Activated CD8-positive, alpha-beta memory T cell treated with anti-CD3 and anti-CD28 coated beads, Interleukin-2, amount 10 ng/mL, durations not matched to agents 7 days and 5 days (primary cell): ENCODE measurements at places on chromosomes 12 and 14. TPM values are rescaled to one million over a fixed set of nuclear protein-coding genes. Genes with fewer than 3 reads are reported as not detected.
A peak's percentile ranks its signal among the peaks of the same experiment; 100 is the strongest.

GRCh38 chr12:111408686-111409402, 3.1 kb downstream of the SH2B3 start:
- peaks cover 74% of the 10 kb centered on the region for H3K4me1 ChIP-seq
- peaks cover 8% of the 10 kb centered on the region for H3K27me3 ChIP-seq
- peak overlapping the region; percentile 88 for H3K4me3 ChIP-seq
- DNase-seq = no peak

DNA sequence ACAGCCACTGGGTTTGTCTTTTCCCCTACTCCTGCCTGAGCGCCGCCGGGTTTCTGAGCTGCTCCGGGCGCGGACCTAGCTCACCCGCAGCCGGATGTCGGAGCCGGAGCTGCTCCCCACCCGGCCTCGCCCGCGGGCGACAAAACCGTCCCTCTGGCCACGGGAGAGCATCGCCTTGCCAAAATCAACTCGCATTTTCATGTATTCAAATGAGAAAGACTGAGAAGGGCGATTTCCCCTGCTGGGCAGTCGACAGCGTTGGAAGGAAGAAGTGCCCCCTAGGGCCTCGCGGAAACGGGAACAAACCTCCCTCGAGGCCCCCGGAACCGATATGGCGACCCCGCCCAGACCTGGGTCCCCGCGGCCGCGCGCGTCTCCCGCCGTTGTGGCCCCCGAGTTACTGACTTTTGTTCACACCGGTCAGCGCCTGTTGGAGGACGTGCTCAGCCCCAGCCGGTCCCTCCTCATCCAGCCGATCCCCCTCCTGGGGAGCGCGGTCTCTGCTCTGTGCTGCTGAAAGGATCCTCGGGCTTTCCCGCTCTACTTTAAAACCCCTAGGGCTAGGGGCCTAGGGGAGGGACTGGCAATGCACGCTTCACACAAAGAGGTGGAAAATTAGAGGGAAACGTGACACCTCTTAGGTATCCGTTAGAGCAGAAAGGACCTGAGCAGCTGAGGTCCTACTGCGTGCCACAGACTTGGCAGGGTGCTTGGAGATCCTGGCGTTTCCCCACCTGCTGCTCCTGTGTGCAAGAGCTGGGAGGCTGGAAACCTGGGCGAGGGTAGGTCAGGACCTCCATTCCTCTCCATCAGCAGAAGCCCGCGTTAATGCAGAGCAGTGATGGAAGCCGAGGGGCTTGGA, 4.3 kb downstream of the TTC6 start:
- H3K27me3 ChIP-seq = peaks cover 75% of the 10 kb centered on the region
- H3K4me1 ChIP-seq = peaks cover 8% of the 10 kb centered on the region
- no peak overlapping the region for H3K4me3 ChIP-seq
- no peak for DNase-seq
- H3K36me3 ChIP-seq = peaks cover 5% of the 10 kb centered on the region
- no peak overlapping the region for H3K27ac ChIP-seq

GRCh38 chr12:3335078-3335487, 155.9 kb upstream of the PRMT8 start:
- no peak overlapping the region for H3K4me3 ChIP-seq
- no peaks in the 10 kb centered on the region for H3K4me1 ChIP-seq
- no peak for DNase-seq

GRCh38 chr14:67232066-67232465, 9.2 kb upstream of the PALS1 start:
- no peak overlapping the region for H3K27ac ChIP-seq
- peaks cover 2% of the 10 kb centered on the region for H3K27me3 ChIP-seq
- H3K4me1 ChIP-seq = peaks cover 5% of the 10 kb centered on the region
- no peak for DNase-seq
- H3K4me3 ChIP-seq = no peak overlapping the region

DNA sequence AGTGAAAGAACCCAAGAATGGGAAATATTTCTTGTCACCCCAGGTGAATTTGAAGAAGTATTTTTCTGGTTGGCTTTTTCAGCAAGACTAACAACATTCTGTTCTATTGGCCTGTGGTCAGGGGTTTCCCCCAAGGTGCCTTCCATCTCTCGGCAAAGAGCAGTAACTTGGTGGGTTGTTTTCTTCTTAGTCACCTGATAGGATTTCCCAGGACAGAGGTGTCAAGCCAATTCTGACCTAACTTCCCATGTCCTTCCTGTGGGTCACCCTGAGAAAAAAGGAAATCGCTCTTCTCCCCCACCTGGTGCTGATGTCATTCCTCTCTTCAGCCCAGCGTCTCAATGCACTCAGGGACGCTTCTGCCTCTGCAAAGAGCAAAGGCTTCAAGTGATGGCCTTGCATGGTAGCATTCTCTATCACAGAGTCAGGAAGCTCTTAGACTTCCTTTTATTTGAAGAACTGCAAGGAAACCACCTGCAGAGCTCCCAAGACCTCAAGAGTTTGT, 16.1 kb upstream of the IFNG start:
- DNase-seq = peak; percentile 87
- H3K27me3 ChIP-seq = no peaks in the 10 kb centered on the region
- peak overlapping the region; percentile 86 for H3K27ac ChIP-seq

DNA sequence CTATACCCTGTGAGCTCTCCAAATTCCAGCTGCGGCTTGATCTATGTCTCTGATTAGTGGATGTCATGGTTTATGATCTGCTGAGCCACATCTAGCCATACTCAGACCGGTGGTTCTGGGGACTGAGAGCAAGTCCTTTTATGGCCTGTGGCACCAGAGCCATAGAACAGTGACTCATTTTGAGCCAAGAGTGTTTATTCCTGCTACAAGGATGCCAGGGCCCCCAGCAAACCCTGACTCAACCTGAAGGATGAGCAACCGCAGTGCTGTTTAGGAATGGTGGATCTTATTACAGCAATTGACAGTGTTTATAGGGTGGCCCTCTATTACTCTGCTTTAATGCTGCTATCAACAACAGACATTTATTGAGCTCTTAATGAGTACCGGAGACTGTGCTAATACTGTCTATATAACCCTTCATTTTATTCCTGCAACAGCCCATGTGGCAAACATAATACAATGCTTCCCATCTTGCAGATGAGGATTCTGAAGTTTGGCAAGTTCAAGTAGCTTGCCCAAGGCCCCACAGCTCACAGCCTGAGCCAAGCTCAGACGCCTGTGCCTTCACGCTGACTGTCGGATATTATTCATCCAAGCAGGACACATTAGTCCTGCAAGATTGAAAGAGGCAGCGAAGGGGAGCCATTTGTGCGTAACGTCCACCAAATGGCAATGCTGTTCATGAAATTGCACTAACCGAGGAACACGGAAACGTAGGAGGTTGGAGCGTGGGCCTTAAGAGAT, 273.6 kb upstream of the PWP1 start:
- no peaks in the 10 kb centered on the region for H3K36me3 ChIP-seq
- H3K4me1 ChIP-seq = no peaks in the 10 kb centered on the region
- no peak for DNase-seq
- H3K4me3 ChIP-seq = no peak overlapping the region
- H3K27me3 ChIP-seq = no peaks in the 10 kb centered on the region

DNA sequence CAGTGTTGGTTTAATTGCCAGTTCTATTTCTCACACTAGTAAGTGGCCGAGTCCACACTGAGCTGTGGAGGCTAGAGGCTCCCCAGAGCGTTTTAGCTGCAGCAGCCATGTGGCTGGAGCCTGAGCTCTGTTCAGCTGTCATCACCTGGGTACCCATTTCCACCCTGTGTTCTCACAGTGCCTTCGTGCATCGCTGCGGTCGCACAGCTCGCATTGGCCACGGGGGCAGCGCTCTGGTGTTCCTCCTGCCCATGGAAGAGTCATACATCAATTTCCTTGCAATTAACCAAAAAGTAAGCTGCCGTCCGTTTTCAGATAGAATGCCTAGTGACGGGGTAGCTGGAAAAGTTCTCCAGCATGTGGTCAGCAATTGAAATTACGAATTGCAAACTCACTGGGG, 15.7 kb downstream of the DDX55 start:
- H3K4me3 ChIP-seq = no peak overlapping the region
- no peak for DNase-seq
- no peaks in the 10 kb centered on the region for H3K27me3 ChIP-seq
- peaks cover 61% of the 10 kb centered on the region for H3K36me3 ChIP-seq
- no peak overlapping the region for H3K27ac ChIP-seq
- H3K4me1 ChIP-seq = peaks cover 3% of the 10 kb centered on the region

DNA sequence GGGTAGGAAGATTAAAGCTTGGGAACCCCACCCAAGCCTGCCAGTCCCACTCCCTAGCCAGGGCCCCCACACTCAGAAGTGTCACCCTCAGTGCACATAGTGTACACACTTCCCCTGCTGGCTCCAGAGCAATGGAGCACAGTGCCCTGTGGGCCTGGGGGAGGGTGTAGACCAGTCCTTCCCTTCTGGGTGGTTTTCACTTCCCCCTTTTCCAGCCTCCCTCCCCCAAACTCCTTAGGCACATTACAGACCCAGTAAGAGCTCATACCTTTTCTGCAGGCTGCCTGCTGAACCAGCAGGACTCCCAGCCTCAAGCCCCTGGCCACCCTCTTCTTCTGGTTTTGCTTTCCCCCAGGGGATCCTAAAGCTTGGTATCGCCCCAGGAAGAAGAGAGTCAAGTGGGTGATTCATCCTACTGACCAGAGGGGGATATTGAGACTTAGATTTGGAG, at the start of gene ZNF385A:
Gene ZNF385A, minus strand, starts transcription at position 143 of the 451 bp plus-strand sequence. CDS start 219 bp downstream, outside the sequence.
- peaks cover 5% of the 10 kb centered on the region for H3K4me1 ChIP-seq
- no peaks in the 10 kb centered on the region for H3K27me3 ChIP-seq
- H3K4me3 ChIP-seq = no peak within 1 kb of the TSS
- no peak within 1 kb of the TSS for H3K27ac ChIP-seq
- H3K36me3 ChIP-seq = no peaks in the 10 kb centered on the region

DNA sequence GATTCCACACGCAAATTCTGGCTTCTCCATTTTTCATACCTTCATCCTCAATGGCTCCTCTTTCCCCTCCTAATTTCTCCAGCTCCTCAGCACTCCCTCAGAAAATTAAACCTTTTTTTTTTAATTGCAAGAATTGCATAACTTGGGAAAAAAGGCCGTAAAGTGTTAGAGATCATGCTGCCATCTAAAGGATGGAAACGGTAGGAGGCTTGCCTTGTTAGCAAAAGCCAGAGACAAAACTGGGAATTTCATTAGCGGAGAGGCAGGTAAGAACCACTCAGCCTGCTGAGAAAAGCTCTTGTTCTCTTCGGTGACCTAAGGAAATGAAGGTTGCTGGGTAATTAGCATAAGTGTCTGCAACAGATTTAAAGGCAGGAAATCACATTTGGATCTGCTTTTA, 204.3 kb downstream of the AEBP2 start:
- no peak overlapping the region for H3K27ac ChIP-seq
- no peak for DNase-seq
- no peak overlapping the region for H3K4me3 ChIP-seq
- H3K27me3 ChIP-seq = no peaks in the 10 kb centered on the region
- H3K36me3 ChIP-seq = peaks cover 4% of the 10 kb centered on the region
- H3K4me1 ChIP-seq = no peaks in the 10 kb centered on the region

- H3K27ac ChIP-seq = no peak overlapping the region
- no peaks in the 10 kb centered on the region for H3K36me3 ChIP-seq
- no peaks in the 10 kb centered on the region for H3K27me3 ChIP-seq
Observed at GRCh38 chr14:80618751-80619329, 322.7 kb downstream of the CEP128 start.

DNA sequence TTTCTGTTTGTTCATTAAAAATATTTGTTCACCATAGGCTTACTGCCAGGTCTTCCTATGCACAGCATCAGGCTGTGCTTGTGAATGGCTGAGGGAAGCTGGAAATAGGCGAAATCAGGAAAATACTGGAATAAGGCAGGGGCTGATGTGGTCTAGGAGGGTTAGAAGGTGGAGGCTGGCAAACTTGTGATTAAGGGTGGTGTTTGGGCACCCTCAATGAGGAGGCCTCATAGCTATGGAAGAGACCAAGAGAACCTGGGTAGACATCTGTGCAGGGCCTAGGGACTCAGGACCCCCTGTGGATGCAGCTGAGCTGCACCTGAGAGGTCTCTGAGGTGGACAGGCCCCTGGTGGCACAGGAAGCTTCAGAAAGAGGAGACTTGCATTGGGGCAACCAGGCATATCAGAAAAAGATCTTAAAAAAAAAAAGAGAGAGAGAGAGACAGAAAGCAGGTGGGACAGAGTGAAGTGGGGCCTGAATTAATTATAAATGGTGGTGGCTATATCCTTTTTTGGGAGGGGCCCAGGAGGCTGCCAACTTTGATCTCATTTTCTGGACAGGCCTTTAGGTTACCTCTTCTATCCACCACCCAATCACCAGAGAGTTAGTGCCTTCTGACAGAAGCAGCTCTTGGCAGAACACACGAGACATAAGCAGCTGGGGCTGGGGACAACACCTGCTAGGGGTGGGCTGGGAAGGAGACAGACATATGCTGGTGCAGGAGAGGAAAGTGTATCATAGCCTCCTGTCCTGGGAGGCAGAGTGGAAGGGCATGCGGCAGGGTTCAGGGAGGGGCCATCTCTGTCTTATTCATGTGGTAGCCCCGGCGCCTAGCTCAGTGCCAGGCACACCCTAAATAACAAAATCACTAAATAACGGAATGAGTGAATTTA, 46.7 kb upstream of the ATP23 start:
- peaks cover 39% of the 10 kb centered on the region for H3K4me1 ChIP-seq
- no peaks in the 10 kb centered on the region for H3K36me3 ChIP-seq
- peaks cover 34% of the 10 kb centered on the region for H3K27me3 ChIP-seq
- DNase-seq = no peak
- H3K27ac ChIP-seq = no peak overlapping the region
- no peak overlapping the region for H3K4me3 ChIP-seq

GRCh38 chr14:25477316-25478098, 427.6 kb upstream of the STXBP6 start:
- H3K4me3 ChIP-seq = no peak overlapping the region
- DNase-seq = no peak
- no peaks in the 10 kb centered on the region for H3K27me3 ChIP-seq
- H3K27ac ChIP-seq = no peak overlapping the region
- no peaks in the 10 kb centered on the region for H3K36me3 ChIP-seq

DNA sequence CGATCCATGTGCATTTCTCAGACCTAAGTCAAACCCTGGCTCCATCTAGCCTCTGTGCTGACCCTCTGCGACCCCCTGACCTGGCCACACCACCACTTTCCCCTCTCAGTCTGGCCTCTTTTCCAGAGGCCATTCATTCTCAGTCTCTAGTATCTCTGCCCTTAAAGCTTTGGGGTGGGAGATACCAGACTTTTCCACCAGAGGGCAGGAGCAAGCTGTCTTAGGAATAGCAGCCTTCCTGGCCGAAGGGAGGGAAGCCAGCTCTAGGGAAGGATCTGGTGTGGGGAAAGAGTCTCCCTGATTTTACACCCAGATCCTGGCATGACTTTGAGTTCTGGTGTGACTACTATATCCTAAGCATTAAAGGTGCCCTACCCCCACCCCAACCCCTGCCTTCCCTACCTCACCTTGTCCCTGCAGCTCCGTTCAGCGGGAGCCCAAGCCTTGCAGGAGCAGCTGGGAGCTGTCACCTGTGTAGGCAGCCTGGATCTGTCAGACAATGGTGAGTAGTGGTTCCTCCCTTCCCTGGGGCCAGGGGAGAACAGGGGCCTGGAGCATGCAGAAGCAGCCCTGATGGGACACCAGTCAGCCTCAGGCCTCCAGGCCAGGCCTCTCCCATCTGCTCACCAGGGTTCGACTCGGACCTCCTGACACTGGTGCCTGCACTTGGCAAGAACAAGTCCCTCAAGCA, 6.6 kb downstream of the CARMIL3 start:
- H3K4me1 ChIP-seq = peaks cover under 1% of the 10 kb centered on the region
- H3K27ac ChIP-seq = no peak overlapping the region
- no peaks in the 10 kb centered on the region for H3K36me3 ChIP-seq
- peak; percentile 69 for DNase-seq
- H3K27me3 ChIP-seq = peaks cover 11% of the 10 kb centered on the region

RAPGEF3 gene
- 1.5 TPM for total RNA-seq

CLEC7A gene
- not detected for total RNA-seq

NPAS3 gene
- not detected for total RNA-seq

PAWR gene
- total RNA-seq = 5.2 TPM
